ENCODE measurements at places on chromosomes 11 and 22.

GRCh38 chr11:107962181-107962580, 33.9 kb downstream of the RAB39A start:
- no peak for DNase-seq

DNA sequence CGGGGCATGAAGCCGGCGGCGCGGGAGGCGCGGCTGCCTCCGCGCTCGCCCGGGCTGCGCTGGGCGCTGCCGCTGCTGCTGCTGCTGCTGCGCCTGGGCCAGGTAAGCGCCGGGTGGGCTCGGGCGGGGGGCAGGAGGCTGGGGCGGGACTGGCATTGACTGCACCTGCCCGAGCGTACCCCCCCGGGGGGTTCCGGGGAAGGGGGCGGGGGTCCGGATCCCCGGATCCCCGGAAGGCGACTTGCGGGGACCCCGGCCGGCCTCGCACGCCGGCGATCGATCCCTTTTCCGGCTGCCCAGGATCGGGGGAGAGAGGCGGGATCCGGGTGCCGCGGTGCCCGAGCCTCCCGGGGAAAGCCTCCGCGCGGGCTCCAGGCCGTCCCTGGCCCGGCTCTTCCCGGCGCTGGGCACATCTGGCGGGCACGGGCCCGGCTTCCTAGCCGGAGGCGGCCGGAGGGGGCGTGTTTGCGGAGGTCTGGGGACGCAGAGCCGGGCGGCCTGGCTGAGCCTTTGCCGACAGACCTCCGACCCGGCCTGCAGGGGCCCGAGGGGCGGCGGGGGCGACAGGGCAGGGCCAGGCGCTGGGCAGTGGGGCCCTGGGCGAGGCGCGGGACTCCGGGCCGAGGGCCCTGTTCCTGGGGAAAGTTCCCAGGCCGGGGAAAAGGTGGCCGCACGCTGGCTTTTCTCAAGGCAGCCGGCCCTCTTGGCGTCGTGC, 705 bp downstream of the PTPRJ start:
- peak; percentile 21 for DNase-seq

- no peak for DNase-seq
Measured at GRCh38 chr11:122037911-122038310, 78.1 kb downstream of the BLID start.

GRCh38 chr11:10930972-10931760, 73.3 kb upstream of the ZBED5 start:
- peak; percentile 44 for DNase-seq

DNA sequence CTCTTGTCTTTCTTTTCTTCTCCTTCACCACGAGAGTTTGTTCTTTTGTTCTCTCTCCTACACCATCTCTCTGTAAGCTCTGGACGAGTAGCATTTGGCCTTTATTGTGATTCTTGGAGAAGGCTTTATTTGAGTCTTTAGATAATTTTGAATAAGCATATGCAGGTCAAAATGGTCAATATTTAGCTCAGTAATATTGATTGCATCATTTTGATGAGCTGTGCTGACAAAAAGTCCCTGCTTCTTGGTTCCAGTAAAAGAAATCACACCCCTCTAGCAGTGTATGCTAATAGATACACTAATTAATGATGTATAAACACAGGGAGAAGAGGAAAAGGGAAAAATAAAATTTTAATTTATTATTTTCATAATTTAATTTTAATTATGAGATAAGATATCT, 25.8 kb upstream of the MUC15 start:
- DNase-seq, result no peak

- no peak for DNase-seq
Measured at GRCh38 chr22:20061481-20061861, 18.6 kb upstream of the DGCR8 start.

GRCh38 chr22:26241361-26241760, 72.1 kb downstream of the SEZ6L start:
- no peak for DNase-seq

DNA sequence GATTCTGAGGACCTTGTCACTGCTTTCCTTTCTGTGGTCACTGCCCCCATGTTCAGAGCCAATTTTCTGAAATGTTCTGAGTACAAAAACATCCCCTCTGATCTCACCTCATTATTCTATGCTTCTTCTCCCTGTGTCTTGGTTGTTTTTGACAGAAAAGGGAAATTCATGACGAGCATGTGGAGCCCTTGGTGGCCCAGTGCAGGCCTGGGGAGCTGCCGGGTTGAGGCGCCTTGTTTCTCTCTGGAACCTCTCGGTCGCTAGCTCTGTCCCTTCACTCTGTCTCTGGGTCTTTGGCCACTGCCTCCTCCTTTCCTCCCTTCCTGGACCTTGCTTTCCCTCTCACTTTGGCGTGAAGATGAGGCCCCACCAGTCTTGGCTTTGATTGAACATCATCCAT, 63.0 kb upstream of the THY1 start:
- no peak for DNase-seq

- DNase-seq, result no peak
Measured at GRCh38 chr22:45991098-45991497, 14.1 kb upstream of the WNT7B start.

GRCh38 chr11:103946793-103947545, 89.5 kb upstream of the DDI1 start:
- no peak for DNase-seq

- no peak for DNase-seq
Measured at GRCh38 chr11:14589421-14589820, 54.2 kb upstream of the PDE3B start.

GRCh38 chr22:39721206-39722031, 150.9 kb downstream of the CACNA1I start:
- DNase-seq, result no peak

- no peak for DNase-seq
Measured at GRCh38 chr22:27111796-27112672, 454.6 kb downstream of the MIAT start.

GRCh38 chr11:134801570-134801969, 389.5 kb upstream of the B3GAT1 start:
- DNase-seq, result no peak

- no peak for DNase-seq
Measured at GRCh38 chr11:15910761-15911160, 445.6 kb downstream of the SOX6 start.

DNA sequence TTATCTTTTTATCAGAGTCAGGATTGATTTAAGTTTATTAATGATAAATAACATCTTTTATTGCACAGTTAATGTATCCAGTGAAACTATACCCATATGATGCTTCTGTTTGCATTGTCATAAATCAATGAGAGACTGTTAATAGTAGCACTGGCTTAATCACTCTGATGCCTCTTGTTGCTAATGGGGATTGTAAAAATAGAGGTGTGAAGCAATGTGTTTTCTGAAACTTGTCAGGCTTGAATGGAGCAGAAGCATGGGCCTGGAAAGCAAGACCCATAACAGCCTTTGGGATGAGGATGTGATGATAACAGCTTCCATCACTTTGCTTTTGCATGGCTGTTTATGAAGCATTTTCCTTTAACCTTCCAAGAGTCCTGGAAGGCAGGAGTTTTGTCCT, 319.7 kb downstream of the DDX10 start:
- DNase-seq, result no peak

- no peak for DNase-seq
Measured at GRCh38 chr11:107653076-107653475, 58.8 kb downstream of the SLN start.

- DNase-seq, result no peak
Measured at GRCh38 chr11:99545616-99546015, 524.9 kb downstream of the CNTN5 start.

DNA sequence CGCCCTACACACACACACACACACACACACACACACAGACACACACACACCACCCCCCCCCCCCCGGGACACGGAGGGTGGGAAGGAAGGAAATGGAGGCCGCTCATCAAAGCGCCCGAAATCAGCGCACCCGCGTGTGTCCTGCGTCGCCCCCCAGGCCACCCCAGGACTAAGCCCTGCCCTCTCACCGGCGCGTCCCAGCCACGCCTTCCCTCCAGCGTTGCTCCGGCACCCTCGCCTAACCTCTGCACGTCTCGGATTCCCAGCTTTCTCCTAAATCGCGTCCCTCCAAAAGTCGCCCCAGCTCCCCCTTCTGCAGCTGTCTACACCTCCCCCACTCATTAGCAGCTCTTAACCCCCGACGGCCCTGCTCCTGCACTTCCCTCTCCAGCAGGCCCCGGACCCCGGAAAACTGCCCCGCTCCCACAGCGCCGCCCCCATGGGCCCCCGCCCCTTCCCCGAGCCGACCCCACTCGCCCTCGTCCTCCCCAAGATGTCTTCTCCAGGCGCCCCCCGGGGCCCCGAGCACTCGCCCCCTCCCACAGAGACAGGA, 557 bp downstream of the PACSIN2 start:
- no peak for DNase-seq

- DNase-seq, result no peak
Measured at GRCh38 chr11:69920345-69921127, 101.3 kb upstream of the FGF3 start.

DNA sequence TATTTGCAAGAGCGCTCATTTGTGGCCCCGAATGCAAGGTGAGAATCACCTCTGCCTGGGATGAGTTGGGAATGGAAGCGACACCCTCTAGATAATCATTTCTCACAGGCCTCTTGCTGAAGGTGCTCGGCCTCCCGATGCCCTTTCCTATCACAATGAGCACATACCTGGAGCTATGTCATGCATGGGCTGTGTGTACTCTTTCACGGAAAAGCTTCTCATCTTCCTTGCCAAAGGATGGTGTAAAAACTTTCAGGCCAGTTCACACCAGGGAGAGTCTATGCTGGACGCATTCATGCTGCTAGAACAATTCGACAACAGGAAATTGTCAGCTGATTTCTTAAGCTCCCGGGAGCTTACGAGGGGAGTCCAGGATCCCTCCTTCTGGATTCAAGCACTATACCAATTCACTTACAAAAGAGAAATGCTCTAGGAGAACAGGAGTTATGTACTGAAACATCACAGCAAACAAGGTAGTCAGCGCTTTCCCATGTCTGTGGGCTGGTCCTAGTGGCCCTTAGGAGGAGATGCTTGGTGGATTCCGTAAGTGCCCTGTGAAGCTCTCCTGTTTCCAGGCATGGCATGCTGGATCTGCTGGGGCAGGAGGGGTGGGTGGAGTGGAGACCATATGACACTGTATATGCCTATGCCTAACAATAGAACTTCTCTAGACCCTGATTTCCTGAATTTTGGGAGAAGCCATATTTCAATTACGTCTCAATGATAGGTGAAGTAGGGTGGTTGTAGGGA, 53.1 kb upstream of the B3GAT1 start:
- no peak for DNase-seq

DNA sequence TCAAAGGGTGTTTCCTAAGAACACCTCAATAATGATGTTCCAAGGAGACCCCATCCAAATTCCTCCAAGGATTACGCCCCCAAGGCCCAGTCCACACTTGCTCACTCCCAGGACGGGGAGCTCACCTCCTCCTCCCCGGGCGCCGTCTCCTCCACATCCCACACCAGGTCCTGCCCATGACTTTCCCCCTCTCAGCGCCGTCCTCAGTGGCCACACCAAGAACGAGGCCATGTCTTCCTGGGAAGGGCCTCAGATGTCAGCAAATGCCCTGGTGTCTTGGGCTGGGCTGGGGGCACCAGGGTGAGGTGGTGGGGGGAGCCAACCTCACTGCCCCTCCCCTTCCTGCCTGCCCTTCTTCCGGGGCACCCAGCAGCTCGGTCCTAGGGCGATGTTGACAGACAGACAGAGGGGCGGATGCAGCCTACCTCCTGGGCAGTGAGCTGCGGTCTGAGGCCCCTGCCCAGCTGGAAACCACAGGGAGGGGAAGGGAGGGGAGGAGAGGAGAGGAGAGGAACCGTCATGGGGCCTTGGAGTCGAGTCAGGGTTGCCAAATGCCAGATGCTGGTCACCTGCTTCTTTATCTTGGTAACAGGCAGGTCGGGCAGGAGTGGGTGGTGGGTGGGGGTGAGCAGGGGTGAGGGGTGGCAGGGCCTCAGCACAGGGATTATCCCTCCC, at the start of the genes C11orf21 and TSPAN32:
TSS of gene C11orf21 (minus strand) at position 288 of the 675 bp plus-strand sequence. CDS start at position 178, 110 bp downstream.
TSS of gene TSPAN32 (plus strand) at position 383 of the 675 bp plus-strand sequence. CDS start at position 520, 137 bp downstream.
- DNase-seq, result no peak

- DNase-seq, result peak; percentile 57
Measured at GRCh38 chr11:66950112-66950535, 8.1 kb downstream of the PC start.

- DNase-seq, result no peak
Measured at GRCh38 chr22:24935771-24936483, 10.6 kb downstream of the LHFPL7 start.

All from NCI-H510A treated with DMSO at 0.1 percent for 48 hours (cell line).